ENCODE measurements at places on chromosomes 4 and X. TPM values are rescaled to one million over a fixed set of nuclear protein-coding genes. Genes with fewer than 3 reads are reported as not detected.

DNA sequence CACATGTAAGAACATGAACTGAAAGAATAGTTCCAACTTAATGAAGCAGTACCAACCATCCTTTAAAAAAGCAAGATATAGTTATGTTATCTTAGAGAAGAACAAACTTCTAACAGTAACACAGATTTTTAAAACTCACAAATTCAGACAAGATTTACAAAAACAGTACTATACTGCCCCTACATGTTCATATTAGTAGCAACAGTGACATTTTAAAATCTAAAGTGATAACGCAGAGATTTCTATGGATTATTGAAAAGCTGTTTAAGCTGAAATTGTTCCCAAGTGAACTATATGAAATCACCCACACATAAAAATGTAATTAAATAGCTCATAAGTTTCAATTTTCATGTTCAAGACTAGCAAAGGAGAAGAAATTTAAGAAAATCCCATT, 166.0 kb downstream of the FBXW7 start:
- DNase-seq: no peak

DNA sequence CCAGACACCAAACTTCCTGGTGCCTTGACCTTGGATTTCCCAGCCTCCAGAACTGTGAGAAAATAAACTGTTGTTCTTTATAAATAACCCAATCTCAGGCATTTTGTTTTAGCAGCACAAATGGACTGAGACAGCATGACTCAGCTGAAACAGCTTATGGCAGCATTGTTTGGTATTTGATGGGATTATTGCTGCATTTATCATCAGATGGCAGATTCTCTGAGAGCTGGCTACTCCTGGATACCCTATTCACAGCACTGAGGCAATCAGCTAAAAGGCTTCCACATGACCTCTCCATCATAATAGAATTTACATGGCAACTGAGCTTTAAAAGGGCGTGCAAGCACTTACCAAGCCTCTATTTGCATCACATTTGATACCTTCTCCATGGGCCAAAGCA, 623.1 kb upstream of the CPEB2 start:
- no peak for DNase-seq

DNA sequence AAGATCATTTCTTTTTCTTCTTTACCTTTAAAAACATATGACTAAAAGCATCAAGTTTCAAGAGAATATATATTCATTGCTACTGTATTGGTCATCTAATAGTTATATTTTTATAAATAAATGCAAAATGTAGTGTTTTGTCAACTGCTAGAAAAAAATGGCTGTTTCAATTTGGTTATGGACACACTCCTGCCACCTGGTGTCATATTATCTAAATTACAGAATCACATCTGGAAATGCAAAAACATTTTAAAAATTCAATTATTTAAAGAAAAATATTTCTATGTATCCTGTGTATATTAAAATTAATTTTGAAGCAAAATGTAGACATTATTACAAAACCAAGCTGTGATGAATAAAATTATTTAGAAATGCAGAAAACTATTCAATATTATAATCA, 329.4 kb upstream of the PCDH18 start:
- DNase-seq: no peak

The MAGEE1 gene
- total RNA-seq: 3.9 TPM

DNA sequence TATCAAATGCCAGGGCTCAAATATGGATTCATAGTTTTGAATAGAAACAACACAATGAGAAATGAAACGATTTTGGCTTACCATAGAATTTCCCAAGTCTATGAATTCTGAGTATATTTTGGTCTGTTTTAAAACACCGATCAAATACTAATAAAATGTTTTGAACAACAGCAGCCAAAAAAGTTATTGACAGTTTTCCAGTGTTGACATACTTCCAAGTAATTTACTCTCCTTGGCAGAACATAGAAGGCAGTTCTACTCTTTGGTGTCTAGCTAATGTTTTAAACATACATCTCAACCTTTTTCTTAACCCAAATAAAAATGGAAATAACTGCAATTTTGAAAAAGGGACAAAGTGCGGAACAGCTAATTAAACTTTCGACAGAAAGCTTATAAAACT, 1419.8 kb downstream of the ADGRL3 start:
- DNase-seq: no peak

DNA sequence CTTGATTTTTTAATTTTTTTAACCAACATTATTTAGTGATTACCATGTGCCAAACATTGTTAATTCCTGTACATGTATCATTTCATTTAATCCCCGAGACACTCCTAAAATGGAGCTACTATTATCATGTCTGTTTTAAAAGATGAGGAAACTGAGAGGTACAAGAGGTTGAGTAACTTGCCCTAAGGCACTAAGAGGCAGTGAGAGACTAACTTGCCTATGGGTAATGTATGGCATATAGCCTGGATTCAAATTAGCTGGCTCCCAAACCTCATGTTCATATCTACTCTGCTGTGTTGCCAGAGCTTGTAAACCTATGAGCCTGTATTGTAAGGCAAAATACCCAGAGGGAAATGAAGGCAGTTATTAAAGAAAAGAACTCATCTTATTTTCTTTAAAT, 443.6 kb downstream of the IL15 start:
- no peak for DNase-seq

The PPP2R2C gene
- total RNA-seq: 61.5 TPM

DNA sequence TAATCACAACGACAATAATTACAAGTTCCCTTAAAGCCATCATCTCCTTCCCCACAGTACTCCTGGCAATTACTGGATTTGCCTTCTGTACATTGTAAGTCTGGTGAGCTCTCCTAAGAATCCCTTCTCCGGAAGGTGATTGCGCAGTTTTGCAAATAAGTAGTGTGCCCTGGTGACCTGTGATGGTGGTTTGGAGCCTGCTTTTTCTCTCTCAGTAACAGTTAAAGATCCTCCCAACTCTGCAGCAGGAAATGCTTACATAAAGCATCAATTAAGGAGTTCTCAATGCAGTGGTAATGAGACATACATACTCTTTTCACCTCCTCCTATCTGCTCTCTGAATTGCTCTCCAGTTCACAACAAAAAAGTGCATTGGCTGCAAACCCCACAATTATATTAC, 159.7 kb downstream of the SH2D1A start:
- no peak for DNase-seq

DNA sequence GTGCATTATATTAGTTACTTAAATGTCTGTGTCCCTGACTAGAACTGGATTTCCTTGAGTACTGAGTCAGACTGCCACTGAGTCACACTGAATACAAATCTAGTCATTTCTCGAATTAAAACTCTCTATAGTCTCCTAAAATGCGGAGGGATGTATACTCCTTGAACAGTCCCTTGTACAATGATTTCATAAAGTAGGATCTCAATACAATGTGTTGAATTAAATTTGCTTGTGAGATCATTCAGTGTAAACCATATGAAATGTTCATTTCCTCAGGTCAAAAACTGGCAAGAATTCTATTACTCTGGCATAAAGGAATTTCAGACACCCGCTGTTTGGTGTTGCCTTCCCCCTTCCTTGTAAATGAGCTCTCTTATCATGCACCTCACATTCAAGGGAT, 17.5 kb upstream of the FAM241A start:
- DNase-seq: no peak

The KIAA1210 gene
- total RNA-seq: 0.13 TPM

The HTR2C gene
- total RNA-seq: not detected

DNA sequence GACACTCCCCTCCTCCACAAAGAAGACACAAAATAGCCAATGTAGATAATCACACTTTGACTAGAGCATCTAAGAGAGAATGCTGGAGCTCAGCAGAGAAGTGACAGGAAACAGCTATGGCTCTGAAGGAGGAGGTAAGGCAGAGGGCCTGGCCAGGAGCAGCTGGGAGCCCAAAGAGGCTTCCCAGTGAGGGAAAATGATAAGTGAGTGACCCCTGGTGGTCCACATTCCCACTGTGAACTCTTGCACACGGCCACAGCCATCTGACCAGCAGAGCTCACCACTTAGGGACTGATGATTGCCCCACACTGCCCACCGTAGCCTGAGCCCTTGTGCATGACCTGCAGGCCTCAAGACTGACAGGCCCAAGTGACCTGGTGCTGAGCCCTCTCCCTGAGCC, 162.7 kb upstream of the GALNTL6 start:
- no peak for DNase-seq

DNA sequence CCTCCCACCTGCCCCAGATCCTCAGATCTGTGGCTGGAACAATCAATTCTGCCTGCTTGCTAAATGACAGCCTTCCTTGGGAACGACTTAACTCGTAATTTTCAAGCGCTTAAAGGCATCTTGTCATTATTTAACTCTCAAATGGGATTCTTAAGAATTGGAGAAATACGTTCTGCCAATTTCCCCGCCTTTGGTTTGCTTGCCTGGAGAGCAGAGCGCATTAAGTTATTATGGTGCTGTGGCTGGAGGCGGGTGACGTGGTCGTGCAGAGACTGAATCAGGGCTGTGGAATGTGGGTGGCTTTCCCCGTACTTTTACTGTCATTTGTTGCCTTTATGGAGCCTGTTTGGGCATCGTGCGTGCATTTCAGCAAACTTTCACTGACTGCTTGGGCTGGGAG, 78.9 kb upstream of the PSAPL1 start:
- DNase-seq: no peak

- no peak for DNase-seq
Measured at GRCh38 chrX:861340-861890, 230.8 kb downstream of the SHOX start.

- DNase-seq: no peak
Measured at GRCh38 chrX:150256297-150256650, 106.8 kb upstream of the MAMLD1 start.

The ATOH1 gene
- not detected for total RNA-seq

- DNase-seq: no peak
Measured at GRCh38 chr4:111991797-111992196, 153.5 kb upstream of the FAM241A start.

DNA sequence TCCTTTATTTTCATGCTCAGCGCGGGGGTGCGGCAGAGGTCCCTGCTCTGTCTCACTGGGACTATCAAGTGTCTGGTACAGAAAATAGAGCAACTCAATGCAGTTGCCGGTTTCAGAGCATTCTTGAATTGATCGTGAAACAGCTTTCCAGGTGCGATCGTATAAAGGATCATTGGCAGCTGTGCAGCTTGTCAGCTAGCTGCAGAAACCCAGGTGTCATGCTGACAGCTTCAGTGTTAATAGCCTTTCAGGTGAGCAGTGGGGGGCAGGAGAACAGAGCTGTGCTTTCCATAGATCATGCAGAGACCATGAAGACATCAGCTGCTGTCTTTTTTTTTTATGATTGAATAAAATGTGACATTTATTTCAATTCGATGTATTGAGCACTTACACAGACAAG, 583.9 kb downstream of the NLGN4X start:
- DNase-seq: no peak

DNA sequence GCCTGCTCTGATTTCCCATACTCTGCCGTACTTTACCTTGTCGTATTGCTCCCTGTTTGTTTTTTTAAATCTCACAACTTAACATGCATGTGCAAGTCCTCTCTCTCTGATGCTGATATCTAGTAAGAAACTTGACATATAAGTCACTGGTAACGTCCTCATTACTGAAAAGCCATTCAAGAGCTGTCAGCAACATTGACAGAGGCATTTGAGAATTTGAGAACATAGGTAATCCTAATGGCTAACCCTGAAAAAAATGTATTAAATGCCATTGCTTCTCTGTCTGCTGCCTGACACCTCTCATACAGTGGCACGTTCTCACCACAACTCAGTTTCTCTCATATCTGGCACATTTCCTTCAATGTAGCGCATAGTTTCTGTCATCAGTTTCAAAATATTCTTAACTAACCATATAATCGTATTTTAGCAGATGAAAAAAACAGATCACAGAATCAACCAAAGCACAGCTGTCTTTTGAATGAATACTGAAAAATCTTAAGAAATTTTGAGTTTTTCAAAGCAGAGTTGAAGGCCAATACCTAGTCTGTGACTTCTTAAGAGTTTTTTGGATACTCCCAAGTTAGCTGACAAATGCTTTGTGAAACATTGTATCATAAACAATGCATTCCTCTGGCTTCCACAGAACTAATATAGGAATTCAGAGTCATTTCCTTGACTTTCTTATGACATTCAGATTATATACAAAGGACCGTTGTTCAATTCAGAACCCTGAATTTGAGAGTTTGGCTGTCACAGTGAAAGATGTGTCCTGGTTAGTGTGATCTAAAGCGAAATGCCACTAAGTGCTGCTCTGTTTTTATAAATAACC, 996.4 kb downstream of the C4orf33 start:
- DNase-seq: no peak

The CT45A3 gene
- not detected for total RNA-seq

GRCh38 chr4:59979061-59979460, 1221.1 kb upstream of the ADGRL3 start:
- no peak for DNase-seq

GRCh38 chrX:40877887-40878286, 142.5 kb upstream of the MED14 start:
- DNase-seq: no peak

- no peak for DNase-seq
Measured at GRCh38 chrX:66163447-66163846, 600 bp upstream of the HEPH start.

The NAP1L3 gene
- total RNA-seq: 0.26 TPM

DNA sequence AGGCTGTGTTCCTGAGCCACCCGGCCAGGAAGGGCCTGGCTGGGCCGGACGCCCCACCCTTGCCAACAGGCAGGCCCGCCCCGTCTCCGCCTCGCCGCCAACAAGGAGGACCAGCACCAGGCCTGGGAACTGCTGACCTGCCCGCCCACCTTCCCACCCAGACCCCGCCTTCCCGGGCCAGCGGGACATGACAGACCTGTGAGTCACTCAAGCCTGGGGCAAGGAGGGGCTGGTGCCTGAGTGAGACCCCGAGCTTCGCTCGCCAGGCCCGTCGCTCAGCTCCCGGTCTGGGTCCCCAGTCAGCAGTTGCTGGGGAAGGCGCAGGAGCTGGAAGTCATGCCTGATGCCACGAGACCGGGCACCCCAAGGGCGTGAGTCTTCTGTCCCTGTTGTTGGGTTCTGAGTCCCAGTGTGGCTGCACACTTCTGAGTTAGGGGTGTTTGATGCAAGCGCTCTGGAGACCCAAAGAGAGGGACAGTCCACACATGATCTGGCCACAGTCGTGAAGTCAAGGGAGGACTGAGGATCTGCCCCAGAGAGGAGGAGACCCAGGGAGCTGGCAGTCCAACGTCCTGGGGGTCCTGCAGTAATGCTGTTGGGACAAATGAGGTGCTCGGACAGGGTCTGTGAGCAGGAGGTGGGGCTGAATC, at the start of gene DNASE1L1:
DNASE1L1 (minus strand) TSS at position 33 of the 650 bp plus-strand sequence. CDS start 3,686 bp downstream, outside the sequence.
- peak; percentile 90 for DNase-seq

The MFAP3L gene
- 67.0 TPM for total RNA-seq

- no peak for DNase-seq
Measured at GRCh38 chr4:152221816-152222516, 313.9 kb downstream of the FBXW7 start.

DNA sequence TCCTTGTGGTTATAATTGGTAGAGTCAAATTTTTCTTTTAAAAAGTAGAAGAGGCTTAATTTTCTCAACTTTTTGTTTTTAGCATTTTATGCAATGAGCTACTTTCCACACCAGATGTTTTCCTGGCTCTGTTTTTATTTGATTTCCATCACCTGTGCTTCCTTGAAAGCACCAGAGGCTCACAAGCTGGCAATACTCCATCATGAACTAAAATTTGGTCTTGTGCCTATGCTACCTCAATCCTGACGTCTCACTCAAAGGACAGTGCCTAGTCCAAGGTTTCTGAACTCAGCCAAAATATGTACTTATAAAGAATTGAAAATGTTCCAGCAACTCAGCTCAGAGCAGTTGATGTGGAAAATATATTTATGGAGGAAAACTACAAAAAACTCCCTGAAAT, 914.0 kb upstream of the PRKX start:
- no peak for DNase-seq
